ENCODE measurements at places on chromosomes 2 and 18. TPM values are rescaled to one million over a fixed set of nuclear protein-coding genes. Genes with fewer than 3 reads are reported as not detected.

The PCARE gene
- not detected for polyA plus RNA-seq

The TYW5 gene
- 3.5 TPM for polyA plus RNA-seq

The KIAA2012 gene
- 0.07 TPM for polyA plus RNA-seq

The ABCB11 gene
- polyA plus RNA-seq: 0.37 TPM

The TPO gene
- 0.34 TPM for polyA plus RNA-seq

The CLEC4F gene
- 0.54 TPM for polyA plus RNA-seq

The SERPINB5 gene
- 0.22 TPM for polyA plus RNA-seq

The MROH2A gene
- polyA plus RNA-seq: 0.30 TPM

The C2orf72 gene
- polyA plus RNA-seq: 7.6 TPM

The ANKRD29 gene
- 3.0 TPM for polyA plus RNA-seq

The ATOH8 gene
- 18.4 TPM for polyA plus RNA-seq

The RAX gene
- not detected for polyA plus RNA-seq

The LIMS3 gene
- not detected for polyA plus RNA-seq

The GPR75 gene
- 4.2 TPM for polyA plus RNA-seq

The LRATD1 gene
- 95.0 TPM for polyA plus RNA-seq

The TRIM43 gene
- not detected for polyA plus RNA-seq

The RGPD4 gene
- polyA plus RNA-seq: not detected

The CCDC85A gene
- polyA plus RNA-seq: 1.2 TPM

The ZNF396 gene
- polyA plus RNA-seq: 2.5 TPM

The CCDC178 gene
- polyA plus RNA-seq: not detected

The CNDP1 gene
- 6.2 TPM for polyA plus RNA-seq

The NLRC4 gene
- 0.78 TPM for polyA plus RNA-seq

The TFPI gene
- 56.4 TPM for polyA plus RNA-seq

The LRRC30 gene
- not detected for polyA plus RNA-seq

The SULT1C4 gene
- not detected for polyA plus RNA-seq

The RNU2-63P gene
- polyA plus RNA-seq: not detected

The ERFE gene
- 1.8 TPM for polyA plus RNA-seq

The METAP1D gene
- polyA plus RNA-seq: 8.4 TPM

The MALT1 gene
- polyA plus RNA-seq: 4.9 TPM

The DHRS9 gene
- polyA plus RNA-seq: 0.58 TPM

The TMEM247 gene
- not detected for polyA plus RNA-seq

The SERPINB11 gene
- not detected for polyA plus RNA-seq

The TXNDC2 gene
- polyA plus RNA-seq: 0.03 TPM

The ARHGAP15 gene
- 0.67 TPM for polyA plus RNA-seq

The PRSS56 gene
- polyA plus RNA-seq: not detected

The CNGA3 gene
- 0.30 TPM for polyA plus RNA-seq

The COL4A3 gene
- not detected for polyA plus RNA-seq

The SPATA3 gene
- not detected for polyA plus RNA-seq

The TRIM54 gene
- polyA plus RNA-seq: 2.4 TPM

The PRR30 gene
- not detected for polyA plus RNA-seq

The TMEM17 gene
- 4.1 TPM for polyA plus RNA-seq

The CFAP210 gene
- polyA plus RNA-seq: 0.27 TPM

The CABLES1 gene
- 6.9 TPM for polyA plus RNA-seq

The TSGA10 gene
- 2.3 TPM for polyA plus RNA-seq

The NEB gene
- 16.1 TPM for polyA plus RNA-seq

The KCNG2 gene
- polyA plus RNA-seq: 0.10 TPM

The MYL1 gene
- not detected for polyA plus RNA-seq

The ANKRD30BL gene
- polyA plus RNA-seq: 0.03 TPM

The MARCHF7 gene
- polyA plus RNA-seq: 17.9 TPM
